ENCODE measurements at places on chromosomes 3 and 15.

DNA sequence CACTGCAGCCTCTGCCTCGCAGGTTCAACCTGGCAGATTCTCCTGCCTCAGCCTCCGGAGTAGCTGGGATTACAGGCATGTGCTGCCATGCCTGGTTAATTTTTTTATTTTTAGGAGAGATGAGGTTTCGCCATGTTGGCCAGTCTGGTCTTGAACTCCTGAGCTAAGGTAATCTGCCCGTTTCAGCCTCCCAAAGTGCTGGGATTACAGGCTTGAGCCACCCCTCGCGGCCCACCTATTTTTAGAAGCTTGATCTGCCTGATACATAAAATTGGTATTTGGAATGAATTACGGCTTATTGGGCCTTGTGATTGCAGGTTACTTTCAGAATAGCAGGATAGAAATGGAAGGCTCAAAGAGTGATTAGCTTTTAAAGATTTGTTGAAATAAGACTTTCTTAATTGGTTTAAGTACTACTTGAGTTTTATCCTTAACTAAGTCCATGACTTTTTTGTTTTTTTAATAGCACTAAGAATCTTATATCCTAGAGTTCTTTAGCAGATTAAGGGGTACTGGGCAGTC, 25.0 kb downstream of the GMPS start:
- no peak for DNase-seq

- no peak for DNase-seq
Observed at GRCh38 chr3:107221856-107222255, 155.4 kb upstream of the CCDC54 start.

DNA sequence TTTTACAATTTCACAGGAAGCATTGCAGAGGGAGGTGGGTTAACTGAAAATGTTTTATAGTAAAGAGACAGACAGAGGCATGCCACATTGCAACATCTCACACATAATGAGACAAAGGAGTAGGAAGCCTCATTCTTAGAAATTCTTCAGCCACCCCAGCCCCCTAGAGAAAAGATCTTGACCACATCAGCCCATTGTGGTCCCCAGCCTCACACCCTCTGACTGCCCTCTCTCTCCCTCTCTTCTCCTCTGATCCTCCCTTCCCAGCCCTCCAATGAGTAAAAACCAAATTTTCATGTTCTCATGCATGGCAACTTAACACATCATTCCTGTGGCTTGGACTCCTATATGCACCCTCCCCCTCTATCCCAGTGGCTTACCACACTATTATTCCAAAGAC, 174.1 kb downstream of the UACA start:
- DNase-seq: no peak

DNA sequence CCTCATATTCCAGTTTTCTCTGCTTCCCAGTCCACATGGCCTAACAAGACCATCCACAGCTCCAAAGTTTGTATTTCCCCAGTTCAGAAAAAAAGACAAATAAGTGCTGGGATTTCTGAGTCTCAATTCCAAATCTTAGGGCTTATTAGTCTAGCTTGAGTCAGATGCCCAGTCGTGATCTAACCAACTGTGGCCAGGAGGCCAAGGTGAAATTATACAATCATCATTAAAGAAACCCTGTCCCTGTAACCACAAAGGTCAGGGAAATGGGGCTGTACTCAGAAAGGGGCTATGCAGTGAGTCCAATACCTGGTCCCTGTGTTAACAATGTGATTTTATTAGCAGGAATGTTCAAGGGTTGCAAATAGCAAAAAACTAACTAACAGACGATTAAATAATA, 40.5 kb upstream of the MITF start:
- no peak for DNase-seq

DNA sequence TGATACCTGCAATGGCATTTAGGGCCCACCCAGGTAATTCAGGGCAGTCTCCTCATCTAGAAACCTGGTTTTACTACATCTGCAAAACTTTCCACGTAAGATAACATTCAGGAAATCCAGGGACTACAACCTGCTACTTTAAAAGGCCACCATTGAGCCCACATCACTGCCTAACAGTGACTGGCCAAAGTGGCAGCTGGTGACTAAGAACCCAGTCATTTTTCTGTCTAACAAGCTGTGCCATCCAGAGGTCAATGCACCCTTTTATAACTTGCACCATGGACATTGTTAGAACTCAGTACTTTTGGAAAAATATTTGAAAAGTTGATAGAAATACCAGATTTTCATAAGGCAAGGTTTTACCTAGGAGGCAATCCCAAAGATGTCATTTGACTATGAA, 492.4 kb downstream of the OTOL1 start:
- no peak for DNase-seq

DNA sequence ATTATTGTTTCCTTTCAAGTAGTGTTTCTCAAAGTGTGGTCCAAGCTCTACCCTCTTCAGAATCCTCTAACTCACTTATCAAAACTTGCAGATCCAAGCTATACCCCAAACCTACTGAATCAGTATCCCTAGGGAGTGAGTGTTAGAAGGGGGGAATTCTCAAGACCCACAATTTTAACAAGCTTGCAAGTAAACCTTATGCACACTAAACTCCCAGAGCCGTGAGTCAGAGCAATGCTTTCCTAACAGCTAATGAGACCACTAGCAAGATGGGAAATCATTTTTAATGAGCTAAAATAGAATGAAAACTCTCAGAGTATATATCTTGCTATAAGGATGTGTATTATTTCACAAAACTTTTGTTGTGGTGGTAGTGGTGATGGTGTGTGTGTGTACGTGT, 41.1 kb upstream of the SRGAP3 start:
- no peak for DNase-seq

DNA sequence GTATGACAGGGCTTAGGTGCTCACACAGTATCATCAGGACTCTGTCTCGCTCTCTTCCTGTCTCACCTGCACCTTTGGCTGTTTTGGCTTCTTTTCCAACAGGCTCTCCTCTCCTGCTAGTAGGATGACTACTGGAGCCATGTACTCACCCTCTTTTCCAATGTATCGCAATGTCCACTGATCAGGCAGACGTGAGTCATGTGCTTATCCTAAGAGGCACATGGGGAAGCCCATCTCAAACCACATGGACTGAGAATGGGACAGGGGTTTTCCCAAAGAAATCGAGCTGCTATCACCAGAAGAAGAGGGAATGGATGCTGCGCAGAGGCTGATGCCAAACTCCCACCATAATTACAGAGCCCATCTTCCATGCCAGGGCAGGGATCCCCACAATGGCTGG, 180.6 kb downstream of the IL5RA start:
- no peak for DNase-seq

GRCh38 chr3:67531181-67532101, 123.0 kb downstream of the SUCLG2 start:
- no peak for DNase-seq

GRCh38 chr15:38609097-38609738, 44.6 kb upstream of the RASGRP1 start:
- no peak for DNase-seq

GRCh38 chr3:119898478-119899191, 116.7 kb downstream of the NR1I2 start:
- DNase-seq: no peak

DNA sequence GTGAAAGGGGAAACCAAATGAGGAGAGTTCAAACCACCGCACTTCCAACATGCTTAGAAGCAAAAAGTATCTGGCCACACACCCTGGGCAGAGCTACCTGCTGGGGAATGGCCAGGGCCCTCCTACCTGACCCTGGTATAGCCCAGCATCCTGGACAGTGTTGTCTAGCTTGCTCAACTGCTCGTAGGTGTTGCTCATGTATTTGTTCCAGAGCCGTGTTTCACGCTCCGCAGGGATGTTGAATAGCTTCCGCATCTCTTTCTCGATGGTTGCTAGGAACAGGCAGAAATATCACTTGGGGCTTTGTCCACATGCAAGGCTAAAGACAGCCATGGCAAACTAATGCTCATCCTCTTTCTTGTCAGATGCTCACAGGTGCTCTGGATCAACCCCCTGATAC, 15.1 kb downstream of the USP4 start:
- DNase-seq: no peak

DNA sequence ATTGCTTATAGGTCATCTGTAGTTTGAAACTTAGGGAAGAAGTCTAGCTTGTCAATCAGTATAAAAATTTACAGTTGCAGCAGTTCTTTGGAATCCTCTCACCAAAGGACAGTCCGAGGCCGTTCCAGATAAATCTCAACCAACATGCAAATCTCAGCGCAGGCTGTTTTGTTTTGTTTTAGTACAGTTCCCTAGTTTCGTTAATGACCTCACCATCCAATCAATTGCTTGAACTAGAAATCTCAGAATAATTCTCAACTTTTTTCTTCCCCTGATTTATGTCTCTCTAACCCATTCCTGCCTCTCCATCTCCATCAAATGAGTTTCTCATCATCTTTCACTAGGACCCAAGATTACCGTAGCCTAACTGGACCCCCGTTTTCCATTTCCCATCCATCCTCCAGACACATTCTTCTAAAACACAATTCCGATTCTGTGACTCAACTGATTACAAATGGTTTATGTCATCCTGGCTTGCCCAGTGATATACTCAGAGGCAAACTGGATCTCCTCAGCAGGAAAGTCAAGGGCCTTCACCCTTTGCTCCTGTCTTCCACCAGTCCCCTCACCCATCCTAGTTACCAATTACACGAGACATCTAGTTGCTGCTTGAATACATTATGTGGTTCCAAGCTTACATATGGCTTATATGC, 1.3 kb downstream of the SMCO1 start:
- DNase-seq: no peak

DNA sequence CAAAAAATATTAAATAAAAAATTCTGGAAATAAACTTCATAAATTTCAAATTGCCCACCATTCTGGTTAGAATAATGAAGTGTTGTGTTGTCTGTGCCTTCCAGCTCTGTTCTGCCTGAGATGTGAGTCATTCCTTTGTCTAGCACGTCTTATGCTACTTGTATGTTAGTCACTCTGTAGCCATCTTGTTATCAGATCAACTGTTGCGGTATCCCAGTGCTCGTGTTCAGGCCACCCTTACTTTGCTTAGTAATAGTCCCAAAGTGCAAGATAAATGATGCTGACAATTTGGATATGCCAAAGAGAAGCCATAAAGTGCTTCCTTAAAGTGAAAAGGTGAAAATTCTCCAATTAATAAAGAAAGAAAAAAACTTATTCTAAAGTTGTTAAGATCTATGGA, 527.5 kb downstream of the NAALADL2 start:
- no peak for DNase-seq

GRCh38 chr3:65713016-65713415, 325.7 kb downstream of the MAGI1 start:
- no peak for DNase-seq

GRCh38 chr3:5226783-5227182, 39.3 kb downstream of the EDEM1 start:
- no peak for DNase-seq

DNA sequence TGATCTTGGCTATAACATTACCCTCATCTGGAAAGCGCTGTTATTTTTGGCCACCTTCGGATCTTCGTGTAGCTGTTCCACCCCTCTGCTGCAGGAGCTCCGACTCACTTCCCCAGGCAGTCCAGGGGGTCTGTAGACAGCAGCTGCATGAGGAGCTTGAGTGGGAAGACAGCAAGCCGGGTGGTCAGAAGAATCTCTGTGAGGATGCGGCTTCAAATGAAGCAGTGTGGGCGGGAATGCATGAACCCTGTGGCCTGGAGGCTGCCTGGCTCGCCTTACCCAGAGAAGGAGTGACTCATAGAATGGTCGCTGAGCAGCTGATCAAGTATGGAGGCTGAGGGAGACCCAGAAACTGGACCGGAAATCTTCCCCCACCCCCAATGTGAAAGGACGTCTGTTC, 45.2 kb upstream of the NR2F2 start:
- no peak for DNase-seq

DNA sequence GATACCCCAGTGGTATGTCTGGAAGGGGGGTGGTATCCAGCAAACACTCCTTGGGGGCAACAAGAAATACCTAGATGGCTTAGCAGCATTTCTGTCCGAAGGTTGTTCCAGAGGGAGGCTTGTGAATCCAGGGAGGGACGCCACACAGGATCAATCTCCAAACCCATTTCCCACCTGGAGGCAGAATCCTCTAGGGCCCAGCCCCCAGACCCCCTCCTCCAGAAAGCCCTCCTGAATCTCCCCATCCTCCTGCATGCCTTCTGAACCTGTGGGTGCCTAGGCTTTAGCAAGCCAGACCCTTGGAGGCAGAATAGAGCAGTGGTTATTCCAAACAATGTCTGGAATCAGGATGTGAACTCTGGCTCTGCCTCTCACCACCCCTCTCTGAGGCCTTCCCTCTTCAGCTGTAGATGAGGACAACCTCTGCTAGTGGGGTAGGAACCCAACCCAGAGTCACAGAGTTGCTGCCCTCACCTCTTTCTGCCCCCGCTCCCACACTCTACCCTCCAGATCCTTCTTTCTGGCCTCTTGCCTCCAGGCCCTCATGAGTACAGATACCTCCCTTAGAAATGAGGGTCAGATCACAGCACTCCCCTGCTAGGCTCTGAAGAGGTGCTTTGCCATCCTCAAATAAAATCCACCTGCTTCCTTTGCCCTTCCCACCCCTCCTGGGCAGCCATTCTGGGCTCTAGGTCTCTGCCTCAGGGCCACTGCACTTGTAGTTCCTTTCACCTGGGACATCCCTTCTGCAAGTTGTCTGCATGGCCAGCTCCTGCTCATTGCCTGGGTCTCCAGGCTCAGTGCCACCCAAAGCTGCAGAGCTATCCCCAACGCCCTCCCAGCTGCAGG, 8.1 kb downstream of the CISH start:
- DNase-seq: no peak

DNA sequence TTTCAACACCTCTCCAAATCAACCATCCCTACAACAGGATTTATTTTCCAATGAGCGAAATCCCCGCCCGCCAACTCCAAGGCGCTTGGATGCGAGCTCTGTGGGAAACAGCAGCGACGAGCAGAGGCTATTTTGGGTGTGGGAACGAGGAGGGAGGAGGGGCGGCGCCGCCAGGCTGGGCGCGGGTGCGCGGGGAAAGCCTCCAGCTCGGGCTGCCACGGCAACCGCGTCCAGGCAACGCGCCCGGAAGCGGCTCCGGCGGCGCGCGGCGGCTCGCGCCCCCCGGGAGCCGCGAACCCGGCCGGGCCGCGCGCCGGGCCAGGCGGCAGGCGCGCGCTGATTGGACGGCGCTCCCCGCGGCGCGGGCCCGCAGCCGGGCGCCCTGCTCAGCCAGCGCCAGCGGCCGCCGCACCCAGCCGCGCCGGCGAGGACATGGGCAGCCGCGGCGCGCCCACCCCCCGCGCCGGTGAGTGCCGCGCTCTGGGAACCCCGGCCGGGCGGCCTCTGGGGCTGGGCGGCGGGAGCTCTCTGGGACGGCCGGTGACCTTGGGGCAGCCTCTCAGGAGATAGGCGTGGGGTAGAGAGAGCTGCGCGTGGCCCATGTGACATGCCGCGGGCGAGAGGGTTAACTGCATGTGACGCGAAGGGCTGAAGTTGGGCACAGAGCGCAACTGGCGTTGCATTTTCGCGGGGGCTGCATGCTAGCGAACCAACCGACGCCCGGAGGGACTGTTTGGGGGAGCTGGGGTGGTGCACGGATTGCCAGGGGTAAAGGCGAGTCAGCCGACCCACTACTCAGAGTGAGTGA, at the start of gene FAM81A:
FAM81A (plus strand) TSS at position 370 of the 808 bp plus-strand sequence. CDS start 20,441 bp downstream, outside the sequence.
- peak; percentile 87 for DNase-seq

DNA sequence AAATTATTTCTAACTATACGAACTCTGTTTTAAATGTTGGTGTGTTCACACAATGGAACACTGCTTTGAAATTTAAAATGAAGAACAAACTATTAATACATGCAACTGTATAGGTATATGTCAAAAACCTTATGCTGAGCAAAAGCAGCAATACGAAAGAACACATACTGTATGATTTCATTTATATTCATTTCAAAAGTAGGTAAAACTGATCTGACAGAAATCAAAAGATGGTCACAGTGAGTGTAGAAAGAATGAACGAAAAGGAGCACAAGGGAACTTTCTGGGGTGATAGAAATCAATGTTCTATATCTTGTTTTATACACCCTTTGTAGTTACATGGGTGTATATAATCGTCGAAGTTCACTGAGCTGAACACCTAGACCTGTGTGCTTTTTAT, 12.6 kb downstream of the ATP8B4 start:
- DNase-seq: no peak
